ELR (cell line): ENCODE measurements at places on chromosomes 7 and 10.

GRCh38 chr7:82404094-82404493 is 39.5 kb downstream of the CACNA2D1 start:
- no peak for DNase-seq

DNA sequence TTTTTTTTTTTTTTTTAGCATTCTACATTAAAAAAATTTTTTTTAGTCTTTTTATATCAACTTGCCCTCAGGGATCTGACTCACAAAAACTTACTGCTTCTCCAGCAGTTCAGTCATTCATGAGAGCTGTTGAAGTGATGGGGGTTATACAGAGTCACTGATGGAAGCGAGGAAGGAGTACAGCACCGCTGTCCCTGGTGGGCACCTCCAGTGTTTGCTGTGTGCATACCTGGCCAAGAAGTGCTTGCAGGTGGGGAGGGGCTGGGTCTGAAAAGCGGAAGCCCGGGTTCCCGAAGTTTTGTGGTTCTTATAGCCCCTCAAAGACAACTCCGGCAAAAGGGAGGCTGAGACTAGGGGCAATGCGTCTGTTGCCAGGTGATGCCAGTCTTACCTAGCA is 46.2 kb downstream of the MINDY4 start:
- DNase-seq = peak; percentile 89

DNA sequence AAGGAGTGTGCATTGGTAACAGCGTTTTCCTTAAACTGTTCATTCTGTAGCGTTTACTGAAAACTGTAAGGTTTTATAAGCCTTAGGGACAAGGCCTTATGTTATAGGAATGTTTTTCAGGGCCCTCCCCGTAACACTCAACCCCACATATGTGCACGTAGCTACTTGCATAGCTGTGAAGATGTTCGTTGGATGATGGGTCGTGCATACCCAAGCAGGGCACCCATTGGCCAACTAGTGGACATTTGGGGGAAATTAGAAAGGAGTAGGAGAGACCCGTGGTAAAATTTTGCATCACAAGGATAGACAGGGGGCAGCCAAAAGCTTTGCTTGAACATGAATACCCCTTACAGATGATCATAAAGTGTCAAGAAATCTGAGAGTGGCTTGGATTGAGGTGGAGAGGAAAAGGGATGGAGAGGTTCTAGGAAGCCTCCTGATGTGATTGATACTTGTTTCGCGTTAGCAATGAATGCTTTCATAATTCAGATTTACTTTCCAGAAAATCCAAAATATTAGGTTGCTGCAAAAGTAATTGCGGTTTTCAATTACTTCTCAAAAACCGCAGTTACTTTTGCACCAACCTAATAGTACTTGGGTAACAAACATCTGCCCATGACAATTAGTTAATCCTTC is 878 bp downstream of the SEC61A2 start:
- peak; percentile 83 for DNase-seq

DNA sequence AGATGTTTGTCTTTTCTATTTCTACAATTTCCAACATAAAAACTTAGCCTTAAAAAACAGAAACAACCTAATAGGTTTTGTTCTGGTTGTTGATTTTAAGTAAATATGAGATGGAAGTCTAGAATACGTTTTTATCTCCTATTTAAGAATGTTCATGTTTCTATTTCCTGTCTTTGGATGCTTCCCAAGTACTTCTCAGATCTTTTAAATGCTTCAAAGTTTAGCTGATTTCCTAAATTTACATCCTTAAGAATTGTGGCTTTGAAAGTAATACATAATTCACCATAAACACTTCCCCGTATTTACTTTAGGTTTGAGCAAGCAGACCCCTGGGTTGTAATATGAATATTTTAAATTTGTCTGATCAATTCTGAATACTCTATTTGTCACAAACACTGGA is 70.5 kb downstream of the RAPGEF5 start:
- DNase-seq = no peak

- DNase-seq = no peak
Measured at GRCh38 chr10:21039721-21040120, 142.6 kb upstream of the NEBL start.

GRCh38 chr7:156095908-156096539 is 283.8 kb upstream of the SHH start:
- no peak for DNase-seq

- no peak for DNase-seq
Measured at GRCh38 chr10:74705358-74705980, 120.9 kb upstream of the KAT6B start.

DNA sequence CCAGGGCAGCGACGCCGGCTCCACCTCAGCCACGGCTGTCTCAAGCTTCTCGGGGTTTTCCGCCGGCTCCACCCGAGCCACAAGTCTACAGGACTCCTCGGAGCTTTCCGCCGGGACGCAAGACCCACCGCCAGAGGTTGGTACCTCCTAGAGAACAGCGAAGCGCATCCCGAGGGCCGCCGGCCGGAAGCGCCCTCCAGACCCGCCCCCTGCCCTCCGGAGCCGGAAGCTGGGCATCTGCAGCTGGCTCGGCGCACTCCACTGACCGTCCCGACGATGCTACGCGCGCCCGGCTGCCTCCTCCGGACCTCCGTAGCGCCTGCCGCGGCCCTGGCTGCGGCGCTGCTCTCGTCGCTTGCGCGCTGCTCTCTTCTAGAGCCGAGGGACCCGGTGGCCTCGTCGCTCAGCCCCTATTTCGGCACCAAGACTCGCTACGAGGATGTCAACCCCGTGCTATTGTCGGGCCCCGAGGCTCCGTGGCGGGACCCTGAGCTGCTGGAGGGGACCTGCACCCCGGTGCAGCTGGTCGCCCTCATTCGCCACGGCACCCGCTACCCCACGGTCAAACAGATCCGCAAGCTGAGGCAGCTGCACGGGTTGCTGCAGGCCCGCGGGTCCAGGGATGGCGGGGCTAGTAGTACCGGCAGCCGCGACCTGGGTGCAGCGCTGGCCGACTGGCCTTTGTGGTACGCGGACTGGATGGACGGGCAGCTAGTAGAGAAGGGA is at the start of gene MINPP1:
Gene MINPP1, plus strand, starts transcription at position 254 of the 726 bp plus-strand sequence. Its CDS starts 23 bp downstream, at position 277.
- peak; percentile 93 for DNase-seq

GRCh38 chr10:46285300-46285699 is 1.5 kb upstream of the ANTXRL start:
- DNase-seq = no peak

DNA sequence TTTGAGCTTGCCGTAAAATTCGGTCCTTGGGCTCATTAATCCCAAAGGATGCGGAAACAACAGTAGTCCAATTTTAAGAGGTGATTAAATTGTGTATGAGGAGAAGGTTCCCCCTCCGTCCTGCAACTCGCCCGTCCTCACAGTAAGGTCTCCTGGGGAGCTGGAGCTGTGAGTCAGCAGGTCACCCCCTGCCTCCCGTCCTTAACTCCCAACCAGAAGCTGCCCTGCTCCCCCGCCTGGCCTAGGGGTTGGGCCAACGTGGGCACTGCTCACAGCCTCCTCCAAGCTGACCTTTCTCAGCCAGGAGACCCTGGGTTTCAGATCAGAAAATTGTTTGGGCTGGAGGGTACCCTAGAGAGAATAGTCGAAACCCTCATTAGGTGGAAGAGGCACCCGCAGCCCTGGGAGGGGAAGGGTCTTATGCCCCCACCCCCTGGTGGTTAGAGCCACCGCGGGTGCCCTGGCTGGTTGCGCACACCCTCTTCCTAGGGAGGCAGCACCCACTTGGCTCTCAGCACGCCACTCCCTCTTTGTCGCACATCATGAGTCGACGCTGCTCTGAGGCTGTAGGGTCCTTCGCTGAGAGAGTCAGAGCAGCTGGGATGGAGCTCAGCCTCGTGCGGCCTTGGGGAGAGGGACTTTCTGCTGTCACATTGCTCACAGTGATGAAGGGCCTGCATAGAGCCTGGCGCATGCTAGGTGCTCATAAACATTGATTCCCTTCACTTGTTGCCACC is 131.2 kb downstream of the TACC2 start:
- DNase-seq = no peak

DNA sequence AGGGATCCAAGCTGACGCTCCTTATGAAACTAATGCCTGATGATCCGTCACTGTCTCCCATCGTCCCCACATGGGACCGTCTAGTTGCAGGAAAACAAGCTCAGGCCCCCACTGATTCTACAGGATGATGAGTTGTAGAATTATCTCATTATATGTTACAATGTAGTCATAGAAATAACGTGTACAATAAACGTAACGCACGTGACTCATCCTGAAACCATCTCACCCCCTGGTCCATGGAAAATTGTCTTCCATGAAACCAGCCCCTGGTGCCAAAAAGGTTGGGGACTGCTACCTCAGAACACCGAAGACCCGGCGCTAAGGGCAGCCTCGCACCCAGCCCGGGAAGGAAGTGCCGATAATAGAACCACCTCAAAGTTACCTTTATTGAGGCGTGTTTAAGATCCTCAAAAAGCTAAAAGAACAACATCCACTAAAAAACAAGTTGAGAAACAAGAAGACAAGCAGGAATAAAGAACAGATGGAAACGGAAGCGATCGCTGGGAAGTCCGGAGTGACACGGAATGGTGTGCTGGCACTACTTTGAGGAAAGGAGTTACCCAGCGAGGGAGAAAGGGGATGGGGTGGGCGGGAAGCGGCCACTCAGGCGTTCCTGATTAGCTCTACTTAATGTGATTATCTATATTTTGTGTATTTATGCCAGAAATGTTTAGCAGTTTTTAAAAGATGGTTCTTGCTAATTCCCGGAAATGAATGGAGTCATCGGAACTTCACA is 50.1 kb upstream of the PRKAR1B start:
- peak; percentile 38 for DNase-seq

GRCh38 chr7:28240481-28240880 is 59.9 kb upstream of the JAZF1 start:
- DNase-seq = no peak

DNA sequence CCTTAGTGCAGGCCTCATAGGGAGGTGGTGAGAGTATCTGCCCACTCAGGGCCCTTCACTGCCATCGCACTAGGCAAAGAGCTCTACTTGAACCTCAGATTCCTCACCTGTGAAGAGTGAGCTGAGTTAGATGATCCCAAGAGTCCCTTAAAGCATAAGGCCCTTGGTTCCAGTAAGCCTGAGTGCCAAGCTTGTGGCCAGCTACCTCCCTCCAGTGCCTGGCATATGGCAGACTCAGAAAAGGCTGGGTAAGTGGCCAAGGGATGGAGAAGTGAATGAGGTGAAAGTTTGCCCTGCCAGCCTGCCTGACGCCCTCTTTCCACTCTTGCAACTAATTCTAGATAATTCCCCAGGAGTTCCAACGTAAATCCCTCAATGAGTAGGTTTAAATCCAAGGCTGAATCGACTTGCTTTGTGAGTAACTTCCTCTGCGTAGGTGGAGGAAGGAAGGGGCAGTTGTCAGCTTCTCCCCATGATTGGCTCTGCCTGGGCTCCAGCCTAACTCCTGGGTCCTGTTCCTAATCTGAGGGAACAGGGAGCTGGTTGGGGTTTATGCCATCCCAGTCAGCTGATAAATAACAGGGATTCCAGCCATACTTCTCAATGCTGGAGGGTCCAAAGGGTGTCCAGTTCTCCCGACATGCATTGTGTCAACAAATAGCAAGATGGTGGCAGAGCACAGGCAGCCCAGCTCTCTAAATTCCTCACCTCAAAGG is 14.2 kb downstream of the DUSP5 start:
- peak; percentile 67 for DNase-seq

- peak; percentile 80 for DNase-seq
Measured at GRCh38 chr7:137681657-137682562, 164.9 kb downstream of the DGKI start.

GRCh38 chr10:60271319-60272040 is 118.2 kb downstream of the ANK3 start:
- no peak for DNase-seq

DNA sequence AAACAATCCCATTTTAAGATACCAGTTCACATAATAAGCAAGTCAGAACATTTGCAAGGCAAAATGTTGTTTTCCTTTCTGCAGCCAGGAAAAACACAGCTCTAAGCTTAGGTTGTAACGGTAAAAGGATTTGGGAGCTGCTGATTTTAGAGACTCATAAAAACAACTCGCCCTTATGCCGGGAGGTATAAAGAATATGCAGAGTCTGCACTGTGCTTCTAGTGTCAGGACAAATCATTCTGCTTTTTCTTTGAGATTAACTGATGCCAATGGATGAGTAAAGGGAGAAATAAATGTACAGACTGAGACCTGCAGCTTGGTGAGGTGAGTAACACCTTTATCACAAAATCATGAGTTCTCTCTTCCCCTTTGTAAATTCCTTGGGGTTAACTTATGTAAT is 2.0 kb upstream of the SFR1 start:
- DNase-seq = peak; percentile 27

- DNase-seq = no peak
Measured at GRCh38 chr10:49173201-49173772, 14.9 kb downstream of the TMEM273 start.

DNA sequence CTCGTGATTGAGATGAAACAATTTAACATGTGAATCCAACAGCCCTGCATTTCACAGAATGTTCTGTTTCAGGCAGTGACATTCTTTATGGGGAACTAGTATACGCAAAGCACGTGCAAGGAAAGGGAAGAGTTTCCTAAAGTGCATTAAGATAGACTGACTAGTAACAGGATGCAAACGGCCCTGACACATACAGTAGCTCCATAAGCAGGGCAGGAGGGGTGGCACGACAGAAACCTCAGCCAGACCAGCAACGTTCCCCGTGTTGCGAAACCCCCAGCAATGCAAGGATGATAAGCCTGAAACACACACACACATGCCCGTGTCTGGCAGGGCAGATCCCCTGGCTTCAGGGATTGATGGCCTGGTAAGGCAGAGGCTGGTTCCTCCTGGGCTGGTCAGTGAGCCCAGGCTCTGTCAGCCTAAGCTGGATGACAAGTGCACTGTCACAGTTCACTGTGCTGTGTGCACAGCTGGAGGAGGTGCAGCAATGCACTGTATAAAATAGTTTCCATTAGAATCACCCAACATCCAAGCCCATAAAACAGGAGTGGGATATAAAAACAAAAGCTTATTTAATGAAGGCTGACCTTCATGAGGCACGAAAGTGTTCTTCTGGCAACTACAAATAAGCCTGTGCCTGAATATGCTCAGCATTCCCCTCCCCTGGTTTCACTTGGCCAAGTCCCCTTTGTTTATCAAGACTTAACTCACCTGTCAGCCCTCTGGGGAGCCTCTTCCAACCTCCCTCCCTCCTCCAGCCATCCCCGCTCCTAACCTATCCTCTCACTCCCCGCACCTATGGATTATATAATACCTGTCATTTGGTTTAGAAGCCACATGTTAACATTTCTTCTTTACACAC is 88.8 kb downstream of the GSAP start:
- peak; percentile 85 for DNase-seq

DNA sequence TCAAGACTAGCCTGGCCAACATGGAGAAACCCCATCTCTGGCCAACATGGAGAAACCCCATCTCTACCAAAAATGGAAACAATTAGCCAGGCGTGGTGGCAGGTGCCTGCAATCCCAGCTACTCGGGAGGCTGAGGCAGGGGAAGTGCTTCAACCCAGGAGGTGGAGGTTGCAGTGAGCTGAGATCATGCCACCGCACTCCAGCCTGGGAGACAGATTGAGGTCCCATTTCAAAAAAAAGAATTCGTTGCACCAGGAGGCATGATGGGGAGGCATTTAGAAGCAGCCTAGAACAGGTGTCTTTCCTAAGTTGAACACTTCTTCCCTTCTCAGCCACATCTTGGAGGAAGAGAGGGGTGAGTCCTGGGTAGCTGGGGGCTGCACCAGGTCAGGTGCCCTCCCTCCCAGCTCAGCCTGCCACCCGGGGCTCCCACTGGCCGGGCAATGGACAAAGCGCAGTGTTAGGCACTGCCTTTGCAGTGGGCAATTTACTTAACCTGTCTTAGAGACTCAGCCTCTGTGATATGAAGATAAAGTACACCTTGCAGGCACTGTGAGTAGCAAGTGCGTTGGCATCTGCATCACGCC is 726.8 kb downstream of the PARD3 start:
- no peak for DNase-seq

GRCh38 chr10:11782793-11783557 is 40.2 kb upstream of the PROSER2 start:
- peak; percentile 79 for DNase-seq

GRCh38 chr10:21285742-21286331 is 239.6 kb downstream of the SKIDA1 start:
- peak; percentile 47 for DNase-seq
